ENCODE measurements at places on chromosomes 6 and 20. TPM values are rescaled to one million over a fixed set of nuclear protein-coding genes. Genes with fewer than 3 reads are reported as not detected.

EDN1 gene
- total RNA-seq = 493 TPM

GRCh38 chr20:9399322-9399721 is 115.1 kb upstream of the LAMP5 start:
- DNase-seq = no peak

- peak; percentile 52 for DNase-seq
These were observed 11.4 kb downstream of the SYNJ2 start for GRCh38 chr6:157993076-157993475.

GRCh38 chr6:118298476-118299427 is 249.3 kb upstream of the PLN start:
- no peak for DNase-seq

GRCh38 chr6:68730291-68731054 is 95.4 kb downstream of the ADGRB3 start:
- no peak for DNase-seq

DNA sequence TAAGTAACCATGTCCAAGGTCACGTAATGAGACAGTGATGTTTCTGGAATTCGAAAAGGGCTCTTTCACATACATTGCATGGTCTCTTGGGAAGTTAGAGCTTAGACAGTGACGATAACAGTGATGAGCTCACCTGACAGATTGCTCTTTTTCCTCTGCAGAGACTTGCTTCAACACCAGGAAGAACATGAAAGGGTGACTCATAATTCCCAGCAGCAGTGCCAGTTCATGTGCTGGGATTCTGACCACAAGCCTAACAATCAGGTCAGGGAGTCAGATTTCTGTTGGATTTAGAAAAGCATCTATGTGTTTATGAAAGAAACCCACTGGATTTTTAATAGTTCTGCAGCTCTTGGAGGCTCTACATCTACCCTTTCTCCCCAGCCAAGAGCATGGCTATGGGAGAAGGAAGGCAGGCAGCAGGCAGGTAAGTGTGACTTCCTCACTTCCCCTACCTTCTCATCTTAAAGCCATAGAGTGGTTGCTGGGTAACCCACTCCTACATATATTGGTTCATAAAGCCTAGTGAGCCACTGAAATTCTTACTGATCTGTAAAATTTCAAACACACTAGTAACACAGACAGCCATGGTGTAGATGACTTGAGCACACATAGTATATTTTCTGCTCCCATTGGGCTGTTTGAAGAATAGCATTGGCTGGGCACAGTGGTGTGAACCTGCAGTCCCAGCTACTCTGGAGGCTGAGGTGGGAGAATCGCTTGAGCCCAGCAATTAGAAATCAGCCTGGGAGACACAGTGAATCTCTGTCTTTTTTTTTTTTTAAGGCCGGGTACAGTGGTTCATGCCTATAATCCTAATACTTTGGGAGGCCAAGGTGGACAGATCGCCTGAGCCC is 44.4 kb upstream of the LOC128125822 start:
- peak; percentile 51 for DNase-seq
